GM12878 (cell line): ENCODE measurements at places on chromosomes 1 and 21. TPM values are rescaled to one million over a fixed set of nuclear protein-coding genes. Genes with fewer than 3 reads are reported as not detected.

Gene TSPEAR
- polyA plus RNA-seq: not detected in 2 replicates

Gene IPO13
- polyA plus RNA-seq: 17.8 and 21.5 TPM in 2 replicates

Gene CAMSAP2
- polyA plus RNA-seq: 3.2 and 3.9 TPM in 2 replicates

Gene CELA3B
- not detected in 2 replicates for polyA plus RNA-seq

Gene PRRX1
- 0.67 and 2.2 TPM in 2 replicates for polyA plus RNA-seq

Gene SON
- polyA plus RNA-seq: 462 and 464 TPM in 2 replicates

Gene TRIM67
- polyA plus RNA-seq: 0.06 TPM in 1 of 2 replicates, not detected in the other

Gene FCRL4
- 0.08 and 0.09 TPM in 2 replicates for polyA plus RNA-seq

Gene DPT
- not detected in 2 replicates for polyA plus RNA-seq

Gene CCDC17
- polyA plus RNA-seq: 0.16 and 0.37 TPM in 2 replicates

Gene CELF3
- polyA plus RNA-seq: 0.09 TPM in 1 of 2 replicates, not detected in the other
